Stimulated activated CD8-positive, alpha-beta memory T cell treated with anti-CD3 and anti-CD28 coated beads, Interleukin-15, amount 100 ng/mL, for 24 hours (primary cell): ENCODE measurements at places on chromosomes 12 and 14.

DNA sequence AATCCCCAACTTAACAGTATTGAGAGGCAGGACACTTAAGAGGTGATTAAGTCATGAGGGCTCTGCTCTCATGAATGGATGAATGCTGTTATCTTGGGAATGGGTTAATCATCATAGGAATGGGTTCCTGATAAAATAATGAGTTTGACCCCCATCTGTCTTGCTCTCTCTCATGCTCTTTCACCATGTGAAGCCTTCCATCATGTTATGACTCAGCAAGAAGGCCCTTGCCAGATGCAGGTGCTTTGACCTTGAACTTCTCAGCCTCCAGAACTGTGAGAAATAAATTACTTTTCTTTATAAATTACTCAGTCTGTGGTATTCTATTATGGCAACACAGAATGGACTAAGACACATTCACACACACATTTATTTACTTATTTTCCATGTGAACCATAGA lies 89.0 kb upstream of the PPM1H start:
- no peak for DNase-seq

- no peak for DNase-seq
Measured at GRCh38 chr14:73457924-73458182, 493 bp downstream of the NUMB start.

GRCh38 chr14:74491956-74492775 lies 939 bp downstream of the NPC2 start:
- no peak for DNase-seq

DNA sequence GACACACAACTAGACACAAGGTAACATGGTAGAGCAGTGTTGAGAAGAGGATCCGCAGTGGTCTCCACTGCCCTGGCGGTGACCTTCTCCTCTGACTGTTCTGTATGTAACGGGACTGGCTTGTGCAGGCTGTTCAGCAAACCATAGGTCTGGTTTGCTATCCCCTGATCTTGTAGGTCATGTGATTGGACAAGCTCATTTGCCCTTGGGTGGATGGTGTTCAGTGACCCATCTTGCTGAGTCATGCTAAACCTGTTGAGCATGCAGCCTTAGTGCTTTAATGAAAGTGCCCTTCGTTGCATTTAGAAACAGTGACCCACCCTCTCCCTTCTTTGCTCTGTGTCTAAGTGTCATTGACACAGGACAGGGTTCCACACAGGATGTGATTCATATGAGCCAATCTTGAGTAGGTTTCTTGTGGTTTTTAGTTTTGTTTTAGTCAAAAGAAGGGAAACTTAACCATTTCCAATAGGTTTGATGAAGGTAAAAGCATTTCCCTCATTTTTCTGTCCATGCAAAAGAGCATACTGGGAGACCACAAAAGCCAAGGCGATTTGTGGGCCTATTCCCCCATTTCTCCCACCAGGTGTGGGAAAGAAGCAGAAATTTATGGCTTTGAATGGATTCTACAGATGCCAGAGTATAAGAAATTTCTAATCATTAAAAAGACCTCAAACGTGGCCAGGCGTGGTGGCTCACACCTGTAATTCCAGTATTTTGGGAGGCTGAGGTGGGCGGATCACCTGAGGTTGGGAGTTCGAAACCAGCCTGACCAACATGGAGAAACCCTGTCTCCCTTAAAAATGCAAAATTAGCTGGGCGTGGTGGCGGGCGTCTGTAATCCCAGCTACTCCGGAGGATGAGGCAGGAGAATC lies 32.6 kb upstream of the HIF1A start:
- no peak for DNase-seq

DNA sequence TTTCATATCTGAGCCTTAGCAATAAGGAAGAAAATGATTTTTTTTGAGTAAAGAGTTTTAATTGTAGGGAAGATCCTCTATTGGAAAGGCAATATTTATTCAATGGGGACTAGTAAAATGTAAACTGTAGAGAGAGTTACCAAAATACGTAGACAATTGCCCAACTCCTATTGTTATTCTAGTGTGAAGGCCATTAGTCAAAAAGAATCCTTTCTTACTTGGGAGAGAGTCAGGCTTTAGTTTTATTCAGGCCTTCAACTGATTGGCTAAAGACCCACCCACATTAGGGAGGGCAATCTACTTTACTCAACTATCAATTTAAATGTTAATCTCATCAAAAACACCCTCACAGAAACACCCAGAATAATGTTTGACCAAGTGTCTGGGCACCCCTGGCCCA lies 485.8 kb upstream of the ATXN7L3B start:
- DNase-seq = no peak
